SJCRH30 (cell line): ENCODE measurements at places on chromosomes 7 and 10. TPM values are rescaled to one million over a fixed set of nuclear protein-coding genes. Genes with fewer than 3 reads are reported as not detected.

GRCh38 chr10:44558521-44558920, 173.6 kb upstream of the CXCL12 start:
- no peak overlapping the region for H3K4me3 ChIP-seq
- no peak for DNase-seq
- no peaks in the 10 kb centered on the region for H3K27me3 ChIP-seq

DNA sequence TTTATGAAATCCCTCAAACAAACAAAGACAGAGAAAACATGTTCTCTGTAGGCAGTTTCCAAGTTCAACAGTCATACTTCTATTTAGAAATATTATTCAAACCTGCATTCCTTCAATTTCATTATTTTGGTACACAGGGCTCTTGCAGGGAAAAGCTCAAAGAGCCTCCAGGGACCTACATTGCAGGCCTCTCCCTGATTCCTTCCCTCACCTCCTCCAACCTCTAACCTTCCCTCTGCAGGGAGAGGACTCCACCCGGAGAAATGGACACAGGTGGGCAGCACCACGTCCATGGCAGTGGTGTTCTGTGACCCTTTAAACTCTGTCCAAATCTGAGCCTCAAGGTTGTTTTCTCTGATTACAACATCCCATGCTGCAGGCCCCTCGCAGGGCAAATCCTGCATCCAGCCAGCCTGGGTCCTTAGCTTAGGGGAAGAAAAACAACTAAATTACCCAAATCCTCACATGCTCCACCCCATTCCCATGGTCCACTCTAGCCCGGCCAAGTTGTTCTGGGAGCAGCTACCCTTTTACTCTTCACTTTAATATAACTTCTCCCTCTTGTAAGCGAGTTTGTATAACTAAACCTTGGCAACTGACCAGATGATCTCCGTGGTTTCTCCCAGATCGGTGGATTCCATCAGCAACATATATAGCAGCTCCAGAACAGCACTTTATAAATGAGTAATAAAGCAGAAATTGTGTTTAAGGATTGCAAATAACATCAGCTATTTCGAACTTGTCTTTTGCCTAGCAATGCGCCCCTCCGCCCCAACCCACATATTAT, 129.8 kb downstream of the CUBN start:
- no peaks in the 10 kb centered on the region for H3K27me3 ChIP-seq
- no peak overlapping the region for H3K27ac ChIP-seq
- no peak overlapping the region for H3K4me3 ChIP-seq
- H3K36me3 ChIP-seq: no peaks in the 10 kb centered on the region

Gene CNNM1
- total RNA-seq: not detected in 2 replicates

DNA sequence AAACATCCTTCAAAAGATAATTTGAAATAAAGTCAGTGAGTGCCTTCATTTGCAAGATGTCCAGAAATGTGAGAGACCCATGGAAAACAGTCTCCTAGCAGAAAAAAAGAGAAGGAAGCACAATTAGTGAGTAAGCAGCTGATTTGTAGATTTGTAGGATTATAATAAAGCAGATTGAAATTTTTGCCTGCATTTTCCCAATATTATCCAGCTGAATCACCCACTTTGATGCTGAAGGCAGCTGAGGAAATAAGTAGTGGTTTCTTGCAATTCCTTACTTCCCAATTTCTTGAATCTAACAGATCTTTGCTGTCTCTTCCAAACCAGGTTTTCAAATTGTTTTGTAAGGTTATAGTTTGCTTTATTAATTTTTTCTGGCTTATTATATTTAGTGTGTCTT, 181.4 kb downstream of the GNAT3 start:
- H3K36me3 ChIP-seq: no peaks in the 10 kb centered on the region
- no peak for DNase-seq
- peaks cover 20% of the 10 kb centered on the region for H3K4me1 ChIP-seq
- no peaks in the 10 kb centered on the region for H3K27me3 ChIP-seq
- no peak overlapping the region for H3K4me3 ChIP-seq

Gene NANOS1
- total RNA-seq: 54.2 and 59.4 TPM in 2 replicates

Gene MMD2
- total RNA-seq: not detected in 2 replicates

GRCh38 chr7:18437101-18437500, 58.4 kb upstream of the HDAC9 start:
- H3K27ac ChIP-seq: no peak overlapping the region
- H3K4me1 ChIP-seq: 0 out of 2 replicates have a peak, but pooled peaks cover 4% of the 10 kb centered on the region
- no peak overlapping the region for H3K4me3 ChIP-seq
- H3K36me3 ChIP-seq: no peaks in the 10 kb centered on the region
- DNase-seq: no peak
- no peaks in the 10 kb centered on the region for H3K27me3 ChIP-seq

Gene UNCX
- total RNA-seq: 0.08 and 0.30 TPM in 2 replicates

GRCh38 chr7:93442478-93443224, 131.9 kb downstream of the CALCR start:
- H3K27ac ChIP-seq: no peak overlapping the region
- H3K27me3 ChIP-seq: no peaks in the 10 kb centered on the region

Gene UFSP1
- 5.5 and 6.1 TPM in 2 replicates for total RNA-seq

DNA sequence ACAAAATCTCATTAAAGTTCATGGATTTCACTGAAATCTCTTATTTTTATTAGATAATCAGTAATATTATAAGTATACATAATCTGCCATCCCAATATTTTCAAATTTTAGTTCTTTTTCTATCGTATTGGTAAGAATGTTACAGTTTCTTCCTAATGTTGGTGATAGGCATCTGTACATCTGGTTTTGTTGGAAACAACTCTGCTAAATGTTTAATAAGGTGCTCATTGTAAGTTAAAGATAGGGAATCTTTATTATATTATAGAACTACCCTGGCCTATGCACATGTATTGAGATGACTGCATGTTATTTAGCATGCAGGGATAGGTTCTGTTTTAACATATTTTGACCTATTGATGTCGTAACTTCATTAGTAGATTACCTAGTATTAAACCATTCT, 188.6 kb upstream of the PRPS1L1 start:
- no peak overlapping the region for H3K4me3 ChIP-seq
- H3K27me3 ChIP-seq: no peaks in the 10 kb centered on the region
- no peaks in the 10 kb centered on the region; the same call in 1 of the 2 replicates for H3K4me1 ChIP-seq
- no peak for DNase-seq
- H3K36me3 ChIP-seq: no peaks in the 10 kb centered on the region

DNA sequence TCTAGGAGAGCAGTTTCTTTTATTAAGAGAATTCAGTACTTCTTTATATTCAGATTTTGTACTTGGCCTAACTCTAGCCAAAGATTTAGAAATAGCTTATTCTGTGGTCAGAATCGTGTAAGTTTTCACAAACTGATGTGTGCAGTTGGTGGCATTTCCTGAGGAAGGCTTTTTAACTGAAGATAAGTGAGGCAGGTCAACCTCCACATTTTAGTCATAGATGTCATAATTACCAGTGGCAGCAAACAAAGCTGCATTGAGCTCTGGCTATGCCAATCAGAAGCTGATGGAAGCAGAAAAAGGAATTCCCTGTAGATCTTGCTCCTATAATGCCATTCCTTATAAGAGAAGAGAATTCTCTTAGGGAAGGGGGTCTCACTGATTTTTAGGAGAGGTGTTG, 141.3 kb upstream of the SP8 start:
- H3K27ac ChIP-seq: no peak overlapping the region
- no peaks in the 10 kb centered on the region for H3K4me1 ChIP-seq
- DNase-seq: no peak
- no peaks in the 10 kb centered on the region for H3K36me3 ChIP-seq

Gene TRPV5
- not detected in 2 replicates for total RNA-seq

Gene NPSR1
- not detected in 2 replicates for total RNA-seq

DNA sequence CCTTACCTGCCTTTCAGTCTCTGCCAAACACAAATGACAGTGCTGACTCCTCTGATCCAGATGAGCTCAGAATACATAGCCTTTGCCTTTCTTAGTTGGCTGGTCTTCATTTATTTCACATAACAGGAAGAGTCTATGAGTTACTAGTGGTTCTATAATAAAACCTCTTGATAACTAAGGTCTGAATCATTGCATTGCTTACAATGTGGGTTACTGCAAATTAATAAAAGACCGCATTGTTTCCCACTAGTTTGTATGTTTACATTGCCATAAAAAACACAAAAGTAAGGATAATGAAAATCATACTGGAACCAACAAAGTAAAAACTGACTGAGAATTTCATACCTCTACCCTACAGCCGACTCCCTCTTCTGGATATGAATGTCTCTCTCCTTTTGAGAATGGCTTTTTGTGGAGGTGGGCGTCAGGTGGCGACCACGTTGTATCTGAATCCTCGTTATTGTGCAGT, 62.0 kb upstream of the AKR1E2 start:
- H3K27ac ChIP-seq: no peak overlapping the region
- DNase-seq: no peak
- no peaks in the 10 kb centered on the region for H3K27me3 ChIP-seq
- H3K4me1 ChIP-seq: peaks cover 3% of the 10 kb centered on the region; the same call in 1 of the 2 replicates
- H3K4me3 ChIP-seq: no peak overlapping the region

Gene PRLHR
- total RNA-seq: not detected in 2 replicates

- no peak overlapping the region for H3K4me3 ChIP-seq
- H3K27ac ChIP-seq: no peak overlapping the region
- no peaks in the 10 kb centered on the region for H3K4me1 ChIP-seq
- no peaks in the 10 kb centered on the region for H3K36me3 ChIP-seq
- no peak for DNase-seq
Observed at GRCh38 chr7:37249240-37249639, 199.4 kb downstream of the ELMO1 start.

Gene PPP1R9A
- total RNA-seq: 16.2 and 21.8 TPM in 2 replicates

Gene CDK5
- 34.3 and 39.2 TPM in 2 replicates for total RNA-seq

GRCh38 chr7:156768698-156769472, 124.1 kb downstream of the LMBR1 start:
- H3K36me3 ChIP-seq: no peaks in the 10 kb centered on the region
- H3K27me3 ChIP-seq: no peaks in the 10 kb centered on the region
- no peak for DNase-seq
- no peak overlapping the region for H3K27ac ChIP-seq
- H3K4me1 ChIP-seq: no peaks in the 10 kb centered on the region

Gene MEST
- 1,979 and 2,085 TPM in 2 replicates for total RNA-seq

DNA sequence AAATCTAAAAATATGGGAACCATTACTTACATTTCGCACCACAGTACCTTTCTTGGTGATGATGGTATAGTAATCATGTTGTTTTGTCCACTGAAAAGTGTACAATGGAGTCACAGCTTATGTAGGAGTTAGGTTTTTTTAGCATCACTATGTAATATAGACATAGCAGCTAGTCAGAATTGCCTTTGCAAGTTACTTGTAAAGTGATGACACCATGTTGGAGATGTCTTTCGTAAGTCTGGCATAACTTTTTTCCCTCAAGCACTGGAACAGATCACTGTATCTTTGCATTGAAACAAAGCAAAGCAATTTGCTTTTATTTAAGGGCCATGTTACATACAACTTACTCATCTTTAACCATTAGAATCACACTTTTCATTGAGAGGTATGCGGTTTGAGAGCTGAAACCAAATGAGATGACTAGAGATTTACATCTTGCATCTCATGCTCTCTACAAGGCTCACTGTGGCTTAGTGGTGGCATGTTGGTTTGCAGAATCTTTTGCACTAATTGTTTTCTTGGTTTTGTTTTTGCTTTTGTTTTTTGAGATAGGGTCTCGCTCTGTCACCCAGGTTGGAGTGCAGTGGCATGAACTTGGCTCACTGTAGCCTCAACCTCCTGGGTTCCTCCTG, 18.3 kb downstream of the UBN2 start:
- H3K36me3 ChIP-seq: peaks cover 38% of the 10 kb centered on the region
- H3K27me3 ChIP-seq: no peaks in the 10 kb centered on the region
- H3K27ac ChIP-seq: no peak overlapping the region
- no peaks in the 10 kb centered on the region for H3K4me1 ChIP-seq
- no peak overlapping the region for H3K4me3 ChIP-seq

Gene UPK3BL2
- 2.8 and 3.7 TPM in 2 replicates for total RNA-seq

DNA sequence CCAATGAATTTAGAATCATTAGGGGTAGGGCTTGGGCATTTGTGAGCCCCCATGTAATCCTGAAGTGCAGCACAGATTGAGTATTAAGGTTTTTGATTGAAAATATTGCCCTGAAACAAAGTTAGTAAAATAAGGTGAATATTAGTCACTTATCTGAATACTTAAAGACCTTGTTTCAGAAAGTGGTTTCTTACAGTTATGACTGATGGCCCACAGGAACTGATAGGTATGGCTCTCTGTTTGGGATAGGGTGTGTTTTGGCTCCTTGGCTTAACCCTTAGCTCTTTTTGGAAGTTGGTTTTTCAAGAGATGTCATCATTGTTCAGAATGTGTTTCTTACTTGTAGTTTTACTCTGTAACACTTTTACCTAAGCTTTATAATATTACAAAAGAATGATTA, 34.8 kb downstream of the MDFIC start:
- no peak for DNase-seq
- no peak overlapping the region for H3K4me3 ChIP-seq
- H3K27ac ChIP-seq: no peak overlapping the region
- H3K36me3 ChIP-seq: peaks cover 16% of the 10 kb centered on the region; the same call in 1 of the 2 replicates
- no peaks in the 10 kb centered on the region for H3K4me1 ChIP-seq

GRCh38 chr10:99929360-99929759, 80.4 kb downstream of the DNMBP start:
- H3K4me3 ChIP-seq: no peak overlapping the region
- no peaks in the 10 kb centered on the region; the same call in 1 of the 2 replicates for H3K36me3 ChIP-seq
- H3K27ac ChIP-seq: no peak overlapping the region
- H3K4me1 ChIP-seq: peaks cover 27% of the 10 kb centered on the region
- no peak for DNase-seq
- H3K27me3 ChIP-seq: no peaks in the 10 kb centered on the region

- H3K27ac ChIP-seq: no peak overlapping the region
- H3K27me3 ChIP-seq: no peaks in the 10 kb centered on the region
- DNase-seq: no peak
- peaks cover 49% of the 10 kb centered on the region for H3K36me3 ChIP-seq
Observed at GRCh38 chr10:62259998-62260397, 8.6 kb downstream of the RTKN2 start.

Gene JAKMIP3
- not detected in 2 replicates for total RNA-seq

- no peaks in the 10 kb centered on the region for H3K36me3 ChIP-seq
- DNase-seq: no peak
- H3K4me1 ChIP-seq: peaks cover 47% of the 10 kb centered on the region
- peak overlapping the region; percentile 81 for H3K27ac ChIP-seq
Observed at GRCh38 chr7:81235997-81236396, 317.1 kb upstream of the SEMA3C start.

Gene ATRNL1
- total RNA-seq: 23.1 and 26.3 TPM in 2 replicates
